ENCODE measurements at places on chromosomes 7 and 10.

DNA sequence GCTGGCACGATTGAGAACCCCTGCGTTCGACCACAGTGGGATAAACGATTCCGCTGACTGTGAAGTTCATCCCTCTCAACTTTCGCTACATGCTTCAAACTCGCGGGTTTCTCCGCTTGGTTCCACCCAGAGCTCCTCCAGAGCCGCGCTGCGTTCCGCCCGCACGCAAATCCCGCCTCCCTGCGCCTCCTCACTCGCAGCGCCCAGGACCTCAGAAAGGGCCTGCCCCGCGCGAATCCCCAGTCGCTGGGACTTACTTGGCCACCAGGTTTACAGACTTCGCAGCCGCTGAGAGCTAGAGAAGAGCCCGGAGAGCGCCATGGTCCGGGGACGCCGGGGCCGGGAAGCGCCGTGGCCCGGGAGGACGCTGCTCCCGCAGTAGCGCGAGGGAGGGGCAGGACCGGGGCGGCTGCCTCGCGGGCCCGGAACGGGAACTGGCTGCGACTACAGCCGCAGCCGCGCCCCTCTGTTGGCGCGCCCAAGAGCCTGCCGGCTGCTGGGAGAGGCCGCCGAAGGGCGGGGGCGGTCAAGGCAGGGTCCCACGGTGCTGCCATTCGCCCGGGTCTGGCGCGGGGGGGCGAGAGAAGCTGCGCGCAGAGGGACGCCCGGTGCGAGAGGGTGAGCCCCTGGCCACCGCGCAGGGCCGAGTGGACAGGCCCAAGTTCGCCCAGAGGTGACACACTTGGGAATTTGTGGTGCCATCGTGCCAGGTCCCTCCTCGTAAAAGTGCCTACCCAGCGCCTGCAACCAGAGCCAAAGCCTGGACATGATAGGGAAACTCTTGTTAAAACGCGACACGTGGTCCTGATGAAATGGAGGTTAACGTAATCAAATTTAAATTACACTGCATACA, at the start of gene NOD1:
NOD1 (minus strand) TSS at position 436 of the 853 bp plus-strand sequence. CDS start 21,863 bp downstream, outside the sequence.
- DNase-seq: no peak

DNA sequence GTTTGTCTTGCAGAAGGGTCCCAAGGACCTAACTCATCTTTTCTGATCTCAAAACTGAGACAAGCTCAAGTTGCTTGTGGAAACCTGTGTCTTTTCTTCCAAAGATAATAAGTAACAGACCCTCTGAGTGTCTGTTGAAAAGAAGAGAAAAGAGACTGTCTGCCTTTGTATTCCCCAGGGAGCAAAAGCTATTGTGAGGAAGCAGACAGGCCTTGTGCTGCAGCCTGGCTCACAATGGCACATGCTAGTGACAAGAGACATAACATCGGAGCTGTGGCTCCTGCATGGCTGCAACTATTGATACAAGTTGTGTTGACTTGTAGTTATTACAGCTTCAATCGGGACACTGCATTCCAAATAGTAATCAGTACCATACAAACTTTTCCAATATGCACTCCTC, 202.9 kb downstream of the DKK1 start:
- DNase-seq: no peak

DNA sequence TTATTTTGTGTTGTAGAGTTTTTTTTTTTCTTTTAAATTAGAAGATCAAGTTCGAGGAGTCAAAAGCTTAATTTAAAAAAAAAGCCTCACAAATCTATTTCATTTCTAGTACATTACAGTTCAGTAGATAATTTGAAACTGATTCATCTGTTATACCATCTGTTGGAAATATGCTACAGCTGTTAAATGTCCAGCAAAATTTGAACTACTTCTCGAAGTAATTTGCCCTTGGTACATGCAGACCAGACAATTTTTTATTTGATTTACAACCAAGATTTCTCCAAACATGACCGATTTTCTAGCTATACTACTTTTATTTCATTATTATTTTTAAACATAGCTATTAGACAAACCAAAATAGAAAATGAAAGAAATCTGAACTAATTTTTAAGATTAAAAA, 647.9 kb downstream of the CNTNAP2 start:
- DNase-seq: no peak

DNA sequence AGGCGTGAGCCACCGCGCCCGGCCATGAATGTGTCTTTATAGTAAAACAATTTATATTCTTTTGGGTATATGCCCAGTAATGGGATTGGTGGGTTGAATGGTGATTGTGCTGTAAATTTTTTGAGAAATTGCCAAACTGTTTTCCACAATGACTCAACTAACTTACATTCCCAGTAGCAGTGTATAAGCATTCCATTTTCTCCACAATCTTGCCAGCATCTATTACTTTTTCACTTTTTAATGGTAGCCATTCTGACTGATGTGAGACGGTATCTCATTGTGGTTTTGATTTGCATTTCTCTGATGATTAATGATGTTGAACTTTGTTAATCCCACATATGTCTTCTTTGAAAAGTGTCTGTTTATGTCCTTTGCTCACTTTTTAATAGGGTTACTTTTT, 1187.9 kb downstream of the XPNPEP1 start:
- no peak for DNase-seq

DNA sequence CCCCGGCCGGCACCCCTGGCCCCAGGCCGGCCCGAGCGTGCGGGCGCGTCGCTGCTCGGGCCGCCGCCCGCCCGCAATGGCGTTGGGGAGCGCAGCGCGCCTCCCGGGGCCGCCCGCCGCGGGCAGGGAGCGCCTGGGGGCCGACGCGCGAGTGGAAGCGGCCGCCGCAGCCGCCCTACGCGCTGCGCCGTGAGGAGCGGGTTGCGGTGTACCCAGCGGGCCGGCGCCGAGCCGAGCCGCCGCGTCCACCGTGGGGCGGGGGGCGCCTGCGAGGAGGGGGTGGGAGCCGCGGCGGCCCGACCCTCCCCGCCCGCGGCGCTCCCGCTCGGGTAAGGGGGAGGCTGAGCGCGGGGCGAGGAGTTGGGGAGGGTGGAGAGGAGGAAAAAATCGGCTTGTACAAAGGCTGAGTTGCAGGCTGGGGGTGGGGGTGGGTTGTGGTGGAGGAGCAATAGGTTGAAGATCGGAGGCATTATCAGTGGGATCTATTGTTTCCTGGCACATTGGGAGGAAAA, 473 bp downstream of the PPP1R9A start:
- no peak for DNase-seq

- DNase-seq: no peak
Observed at GRCh38 chr10:22640359-22640758, 74.0 kb downstream of the PIP4K2A start.

DNA sequence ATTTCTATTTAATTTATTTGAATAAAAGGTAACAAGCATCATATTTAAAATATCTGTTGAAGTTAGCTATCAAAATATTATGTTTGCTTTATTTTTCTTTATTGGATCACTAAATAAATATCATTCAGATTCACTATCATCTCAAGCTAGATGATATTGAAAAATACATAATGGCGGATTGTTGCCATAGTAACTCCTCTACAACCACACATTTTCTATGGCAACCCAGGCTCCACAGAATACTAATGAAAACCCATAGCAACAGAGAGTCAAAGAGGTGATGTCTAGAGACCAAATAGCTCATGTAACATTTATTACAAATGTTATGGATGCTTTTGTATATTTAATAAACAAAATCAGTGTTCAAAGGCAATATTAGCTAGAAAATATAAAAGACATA, 148.9 kb upstream of the CDK1 start:
- no peak for DNase-seq

- DNase-seq: no peak
Observed at GRCh38 chr10:100311298-100311697, 18.7 kb downstream of the PKD2L1 start.

GRCh38 chr10:5447611-5448071, 35.3 kb downstream of the NET1 start:
- DNase-seq: no peak

GRCh38 chr10:120691625-120692024, 159.5 kb upstream of the WDR11 start:
- no peak for DNase-seq

GRCh38 chr10:114687459-114687858, 29.4 kb upstream of the ABLIM1 start:
- DNase-seq: no peak

DNA sequence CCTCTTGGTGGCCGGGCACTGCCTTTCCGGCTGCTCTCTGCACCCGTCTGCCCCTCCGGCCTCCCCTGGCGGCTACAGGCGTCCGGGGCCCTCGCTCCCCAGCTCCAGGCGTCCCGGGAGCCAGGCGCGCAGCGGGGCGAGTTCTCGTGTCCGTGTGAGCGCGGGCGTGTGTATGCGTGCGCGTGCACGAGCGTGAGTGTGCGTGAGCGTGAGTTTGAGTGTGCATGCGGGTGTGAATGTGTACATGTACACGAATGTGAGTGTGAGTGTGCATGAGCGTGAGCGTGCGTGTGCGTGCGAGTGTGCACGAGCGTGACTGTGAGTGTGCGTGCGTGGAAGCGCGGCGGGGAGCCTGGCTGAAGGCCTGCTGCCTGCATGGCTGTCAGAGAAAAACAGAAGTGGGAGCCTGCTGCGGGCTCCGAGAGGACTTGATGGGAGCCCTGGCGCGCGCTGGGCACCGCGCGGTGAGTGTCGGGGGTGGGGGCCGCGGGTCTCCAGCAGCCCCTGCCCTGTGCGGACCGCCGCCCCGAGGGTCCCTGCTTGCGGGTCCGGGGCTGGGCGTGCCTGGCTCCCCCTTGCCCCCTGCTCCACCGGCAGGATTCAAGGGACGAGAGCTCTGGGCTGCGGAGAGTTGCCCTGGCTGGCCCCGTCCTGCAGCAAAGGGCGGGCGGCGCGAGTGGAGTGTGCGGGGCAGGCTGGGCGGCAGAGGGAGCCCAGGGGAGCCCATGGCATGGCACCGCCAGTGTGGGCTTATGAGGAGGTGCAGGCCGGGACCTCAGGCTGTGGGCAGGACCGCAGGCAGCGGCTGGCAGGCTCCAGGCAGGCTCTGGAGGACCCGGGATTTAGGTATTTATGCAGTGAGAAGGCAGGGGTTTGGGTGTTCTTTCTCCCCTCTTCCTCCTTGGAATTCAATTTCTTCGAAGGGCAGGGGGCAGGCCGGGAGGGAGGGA, 75.8 kb upstream of the EN2 start:
- DNase-seq: no peak

DNA sequence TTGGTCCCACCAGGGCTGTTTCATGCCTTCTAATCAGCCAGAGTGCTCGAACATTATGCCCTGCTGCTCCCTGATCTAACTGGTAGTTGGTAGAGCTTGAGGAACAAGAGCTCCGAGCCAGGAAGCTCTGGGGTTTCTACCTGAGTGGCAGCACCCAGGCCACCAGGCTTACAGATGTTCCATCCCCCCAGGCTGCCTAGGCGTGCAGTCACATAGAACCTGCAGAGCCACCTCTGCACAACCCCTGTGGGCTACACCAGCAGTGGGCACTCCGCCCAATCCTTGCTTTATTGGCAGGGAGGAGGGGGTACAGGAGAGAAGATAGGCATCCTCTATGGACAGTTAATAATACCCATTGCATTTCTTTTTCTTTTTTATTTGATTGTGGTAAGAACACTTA, 21.8 kb downstream of the MAP3K8 start:
- no peak for DNase-seq

DNA sequence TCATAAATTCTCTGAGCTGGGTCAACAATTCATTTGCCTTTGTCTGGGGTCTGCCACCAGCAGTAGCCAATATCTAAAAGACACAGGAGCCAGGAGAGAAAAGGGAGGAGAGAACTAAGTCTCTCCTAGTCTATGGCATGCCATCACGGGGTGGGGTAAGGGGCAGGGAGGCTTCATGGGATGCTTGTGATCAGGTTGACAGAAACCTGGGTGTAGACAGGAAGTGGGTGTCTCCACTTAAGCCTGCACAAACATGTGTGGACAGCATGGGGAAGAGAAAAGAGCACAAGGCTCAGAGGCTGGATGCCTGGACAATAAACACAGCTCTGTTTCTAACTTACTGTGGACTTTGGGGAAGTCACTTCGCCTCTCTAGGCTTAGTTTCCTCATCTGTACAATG, 11.5 kb upstream of the C10orf53 start:
- DNase-seq: no peak

GRCh38 chr7:79820387-79820786, 314.2 kb upstream of the GNAI1 start:
- DNase-seq: peak; percentile 84

DNA sequence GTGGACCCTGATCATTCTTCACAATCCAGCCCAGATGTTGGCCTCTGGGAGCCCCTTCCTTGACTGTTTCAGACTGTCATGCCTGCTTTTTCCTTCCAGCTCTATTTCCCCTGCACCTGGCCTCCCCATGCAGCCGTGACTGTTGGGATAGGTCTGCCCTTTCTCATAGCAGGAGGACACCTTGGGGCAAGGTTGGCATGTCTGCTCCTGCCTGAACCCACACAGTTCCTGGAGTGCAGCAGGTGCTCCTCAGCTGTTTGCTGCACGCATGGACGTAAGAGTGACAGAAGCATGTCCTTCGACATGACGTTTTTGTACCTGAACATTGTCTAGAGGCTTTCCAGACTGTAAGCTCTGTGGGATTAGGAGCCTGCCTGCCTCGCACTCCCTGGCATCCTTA, 24.0 kb downstream of the POR start:
- no peak for DNase-seq
